ENCODE measurements at places on chromosomes 4 and X.

DNA sequence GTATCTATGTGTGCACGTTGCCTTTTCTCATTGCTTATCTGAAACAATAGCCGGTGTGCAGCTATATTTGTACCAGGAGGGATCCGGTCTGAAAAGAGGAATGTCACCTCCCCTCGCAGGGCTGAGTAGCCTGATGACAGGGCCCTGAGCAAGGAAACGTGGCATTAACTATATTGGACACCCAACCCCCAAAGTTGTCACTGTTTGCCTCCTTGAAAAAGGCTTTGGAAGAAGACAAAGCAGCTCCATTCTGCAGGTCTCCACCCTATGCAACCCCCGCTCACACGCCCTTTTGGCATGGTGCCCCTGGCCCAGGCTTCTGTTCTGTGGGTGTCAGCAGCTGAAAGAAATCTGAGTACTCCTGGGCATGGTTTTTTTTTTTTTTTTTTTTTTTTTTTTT is 8.2 kb downstream of the PRRG3 start:
- no peak for DNase-seq

GRCh38 chr4:149595500-149595899 is 220.1 kb downstream of the IQCM start:
- no peak for DNase-seq

DNA sequence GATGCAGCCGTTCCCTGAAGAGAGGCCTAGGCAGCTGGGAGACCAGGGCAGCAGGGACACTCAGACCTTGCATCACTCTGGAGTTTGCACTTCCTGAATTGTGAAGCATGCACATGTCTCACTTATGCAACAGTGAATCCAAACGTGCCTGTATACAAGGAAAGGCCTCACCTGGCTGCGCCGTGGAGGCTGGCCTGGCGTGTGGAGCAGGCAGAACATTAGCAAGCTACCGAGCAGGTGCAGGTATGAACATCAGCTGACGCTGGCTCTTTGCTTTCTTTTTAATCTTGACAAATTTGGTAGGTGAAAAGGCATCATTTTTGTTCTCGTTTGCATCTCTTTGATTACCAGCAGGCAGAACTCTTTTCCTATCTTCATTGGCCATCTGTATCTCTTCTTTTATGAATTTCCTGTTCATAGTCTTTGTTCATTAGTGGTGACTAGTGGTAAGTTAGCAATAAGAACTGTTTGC is 37.1 kb upstream of the IRAK1 start:
- DNase-seq = no peak

- DNase-seq = no peak
Observed at GRCh38 chr4:29289118-29289517, 1431.1 kb upstream of the PCDH7 start.

DNA sequence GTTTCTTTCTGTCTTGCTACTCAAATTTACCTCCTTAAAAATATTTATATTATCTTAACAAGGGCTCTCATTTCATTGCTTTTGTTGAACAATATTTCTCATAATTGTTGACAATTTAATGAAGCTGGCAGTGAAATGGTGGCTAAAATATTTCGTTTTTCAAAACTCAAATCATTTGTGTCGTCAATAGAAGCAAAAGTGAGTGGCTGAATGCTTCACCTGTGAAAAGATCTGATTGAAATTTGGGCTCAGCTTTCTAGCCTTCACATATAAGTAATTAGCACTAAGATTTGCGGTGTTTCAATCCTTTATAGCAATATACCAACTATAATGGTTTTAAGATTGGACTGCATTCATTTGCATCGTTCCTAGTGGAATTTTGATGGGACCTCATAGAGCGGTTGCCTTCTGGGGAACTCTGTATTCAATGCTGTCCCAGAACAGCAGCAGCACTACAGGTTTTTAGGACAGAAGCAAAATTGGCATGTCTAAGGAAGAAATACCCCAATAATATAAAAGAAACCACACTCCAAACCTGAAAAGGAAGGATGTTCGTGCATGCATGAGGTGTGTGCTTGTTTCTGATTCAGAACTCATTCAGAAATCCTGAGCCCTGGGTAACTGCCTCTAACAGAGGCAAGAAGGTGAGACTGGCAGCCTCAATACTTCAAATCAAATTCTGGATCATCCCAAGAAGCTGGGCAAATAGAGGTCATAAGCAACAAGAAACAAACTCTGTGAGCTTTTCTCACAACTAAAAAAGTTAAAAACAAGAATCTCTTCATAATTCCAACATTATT is 2.5 kb downstream of the CXCL1 start:
- DNase-seq = no peak

DNA sequence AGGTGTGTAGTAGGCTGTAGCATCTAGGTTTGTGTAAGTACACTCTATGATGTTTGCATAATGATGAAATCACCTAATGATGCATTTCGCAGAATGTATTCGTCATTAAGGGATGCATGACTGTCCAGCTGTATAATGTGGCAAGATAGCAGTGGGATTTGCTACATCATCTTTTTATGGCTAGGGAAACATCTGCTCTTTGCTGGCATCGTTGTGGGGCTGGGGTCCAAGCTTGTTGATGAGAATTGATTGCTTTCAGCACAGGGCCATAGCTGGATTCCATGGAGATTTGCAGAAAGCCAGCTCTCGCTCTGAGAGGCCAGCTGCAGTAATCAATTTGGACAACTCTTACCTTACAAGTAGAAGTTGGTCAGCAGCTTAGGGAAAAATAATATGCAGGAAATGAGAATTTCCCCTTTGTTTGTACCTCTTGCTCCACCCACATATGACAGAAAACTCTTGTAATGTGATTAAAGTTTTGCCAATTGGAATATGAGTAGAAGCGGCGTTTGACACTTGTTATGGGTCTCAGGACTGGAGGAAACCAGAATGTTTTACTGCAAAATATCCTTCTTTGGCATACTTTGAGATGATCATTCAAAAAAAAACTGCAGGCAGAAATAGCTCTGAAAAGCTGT is 310.5 kb downstream of the RAPGEF2 start:
- no peak for DNase-seq

DNA sequence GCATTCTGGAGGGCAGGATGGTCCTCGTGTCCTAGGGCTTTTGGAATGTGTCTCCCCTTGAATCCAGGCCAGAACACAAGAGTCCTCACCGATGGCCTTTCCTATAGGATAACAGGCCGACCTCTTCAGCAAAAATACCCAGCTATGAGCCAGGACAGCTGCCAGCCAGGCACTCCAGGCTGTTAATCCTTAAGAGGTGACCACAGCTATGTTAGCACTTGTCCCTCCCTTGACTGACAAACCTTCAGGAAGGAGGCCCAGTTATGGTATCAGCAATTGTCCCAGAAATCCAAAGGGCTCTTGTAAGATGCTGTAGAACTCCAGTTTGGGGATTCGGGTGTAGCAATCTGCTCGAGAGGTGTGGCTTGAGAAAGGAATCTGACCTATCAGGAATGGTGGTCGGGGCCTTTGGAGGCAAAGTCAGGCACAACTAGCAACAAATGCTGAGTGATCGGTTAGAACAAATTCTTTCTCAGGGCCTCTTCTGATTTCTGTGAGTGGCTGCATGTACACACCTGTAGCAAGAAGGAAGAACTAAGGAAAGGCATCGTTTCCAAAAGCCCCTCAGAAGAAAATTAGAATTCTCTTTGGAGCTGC is 54.6 kb downstream of the PTCHD1 start:
- no peak for DNase-seq

DNA sequence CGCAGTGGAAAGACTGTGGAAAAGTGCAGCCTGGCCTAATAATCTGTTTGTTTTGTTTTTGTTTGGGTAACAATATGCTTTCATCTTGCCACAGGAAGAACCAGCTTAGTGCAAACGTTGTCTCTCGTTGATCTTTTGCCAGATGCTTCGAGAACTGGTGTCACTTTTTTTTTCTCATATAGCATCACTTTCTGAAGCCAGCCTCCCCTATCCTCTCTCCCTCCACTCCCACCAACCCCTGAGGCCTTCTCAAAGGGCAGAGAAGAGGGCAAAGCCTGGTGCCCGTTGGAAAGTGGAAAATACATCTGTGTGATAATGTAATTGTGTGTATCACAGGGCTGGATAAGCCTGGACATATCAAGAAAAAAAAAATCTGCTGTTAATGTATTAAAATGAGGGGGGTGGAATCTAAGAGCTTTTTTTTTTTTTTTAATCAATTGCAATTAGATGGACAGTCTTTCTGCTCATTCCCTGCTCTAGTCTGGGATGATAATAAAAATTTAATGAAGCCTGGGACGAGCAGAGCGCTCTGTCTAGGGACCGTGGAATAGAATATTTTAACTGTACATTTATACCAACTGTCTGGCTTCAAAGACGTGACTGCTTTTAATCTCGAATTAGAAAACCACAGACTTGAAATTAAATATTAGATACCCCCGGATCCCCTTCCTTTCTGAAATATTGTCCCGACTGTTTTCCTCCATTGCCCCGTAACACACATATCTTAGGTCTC is 8.1 kb downstream of the POU4F2 start:
- no peak for DNase-seq

DNA sequence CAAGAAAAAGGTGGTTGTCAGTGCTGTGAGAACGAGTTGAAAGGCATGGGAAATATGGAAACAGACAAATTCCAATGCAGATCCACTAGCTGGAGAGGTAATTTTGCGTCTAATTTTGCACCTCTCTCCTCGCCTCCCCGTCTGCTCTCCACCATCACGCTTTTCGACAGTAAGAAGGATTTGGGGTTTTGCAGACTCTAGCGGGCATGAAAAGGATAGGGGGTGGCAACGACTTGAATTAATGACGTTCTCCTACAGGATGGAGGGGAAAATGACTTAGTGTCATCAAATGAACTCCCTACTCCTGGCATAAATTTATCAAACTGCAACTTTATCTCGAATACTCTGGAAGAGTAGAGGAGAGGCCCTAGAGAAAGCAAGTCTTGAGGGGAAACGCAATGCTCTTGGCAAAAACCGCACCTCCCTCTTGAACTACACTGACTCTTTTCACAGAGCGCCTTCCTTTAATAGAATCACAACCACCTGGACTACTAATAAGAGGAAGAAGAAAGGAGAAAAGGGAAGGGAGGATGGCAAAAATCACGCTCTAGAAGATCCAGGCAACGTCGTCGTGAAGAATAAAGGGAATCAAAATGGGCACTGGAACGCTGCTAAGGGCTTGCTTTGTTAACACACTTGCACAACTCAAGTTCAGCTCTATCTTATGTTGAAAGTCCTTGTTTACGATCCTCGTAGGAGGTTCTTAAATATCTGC is 871 bp upstream of the SLITRK2 start:
- no peak for DNase-seq

- DNase-seq = no peak
Observed at GRCh38 chrX:45719751-45720501, 519.2 kb upstream of the DIPK2B start.

DNA sequence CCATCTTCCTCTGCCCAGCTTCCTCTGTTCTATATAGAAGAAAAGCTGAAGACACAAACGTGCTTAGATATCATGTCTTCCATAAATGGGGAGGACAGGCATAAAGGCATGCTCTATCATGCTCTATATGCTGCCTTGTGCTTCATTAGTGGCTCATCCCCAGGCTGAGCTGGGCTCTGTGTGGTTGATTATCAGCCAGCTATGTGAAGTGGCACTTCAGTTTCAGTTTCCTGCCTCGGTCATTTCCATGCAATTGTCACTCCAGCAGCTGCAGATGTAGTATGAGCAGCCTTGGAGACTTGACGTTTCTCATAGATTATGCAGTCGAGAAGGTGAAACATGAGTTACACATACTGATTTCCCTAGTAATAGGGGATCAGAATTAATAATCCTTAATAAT is 106.2 kb downstream of the SYTL5 start:
- DNase-seq = no peak

DNA sequence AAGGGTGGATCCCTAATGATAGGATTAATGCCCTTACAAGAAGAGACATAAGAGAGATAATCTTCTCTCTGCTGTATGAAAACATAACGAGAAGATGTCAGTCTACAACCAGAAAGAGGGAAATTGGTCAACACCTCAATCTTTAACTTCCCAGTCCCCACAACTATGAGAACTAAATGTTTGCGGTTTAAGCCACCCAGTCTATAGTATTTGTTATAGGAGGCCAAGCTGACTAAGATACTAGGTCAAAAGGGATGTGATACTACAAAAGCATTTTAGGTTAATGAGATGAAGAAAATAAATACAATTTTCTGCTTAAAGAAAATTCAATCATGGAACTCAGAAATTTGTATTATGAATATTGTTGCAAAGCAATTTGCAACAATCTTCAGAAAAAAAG is 55.4 kb upstream of the LHFPL1 start:
- DNase-seq = no peak

DNA sequence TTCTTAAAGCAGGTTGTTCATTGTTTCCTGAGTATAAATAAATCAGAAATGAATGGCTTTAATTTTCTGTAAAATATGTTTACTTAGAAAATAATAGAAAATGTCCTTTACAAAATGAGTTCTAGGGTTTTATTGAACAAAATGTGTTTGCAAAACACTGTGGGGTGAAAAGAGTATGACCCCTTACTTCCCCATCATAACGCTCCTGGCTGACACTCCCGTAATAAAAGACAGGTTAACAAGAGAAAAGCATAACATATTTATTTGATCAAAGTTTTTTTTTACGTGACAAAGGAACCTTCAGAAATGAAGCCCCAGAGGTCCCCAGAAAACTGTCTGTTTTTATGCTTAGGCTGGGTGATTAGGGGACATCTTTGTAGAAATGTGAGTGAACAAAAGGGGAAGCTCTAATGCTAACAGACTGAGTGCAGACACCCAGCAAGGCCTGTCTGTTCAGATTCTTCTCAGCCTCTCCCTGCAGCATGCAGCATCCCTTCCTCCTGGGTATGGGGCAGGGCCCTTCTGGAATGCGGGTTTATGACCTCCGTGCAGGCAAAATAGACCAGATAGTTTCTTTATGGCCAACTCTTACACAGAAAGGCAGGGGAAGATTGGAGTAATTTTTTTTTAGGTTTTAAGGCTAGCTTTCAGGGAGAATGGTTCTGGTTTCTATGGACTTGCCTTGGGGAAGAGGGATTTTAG is 26.1 kb downstream of the ZFP42 start:
- DNase-seq = no peak

DNA sequence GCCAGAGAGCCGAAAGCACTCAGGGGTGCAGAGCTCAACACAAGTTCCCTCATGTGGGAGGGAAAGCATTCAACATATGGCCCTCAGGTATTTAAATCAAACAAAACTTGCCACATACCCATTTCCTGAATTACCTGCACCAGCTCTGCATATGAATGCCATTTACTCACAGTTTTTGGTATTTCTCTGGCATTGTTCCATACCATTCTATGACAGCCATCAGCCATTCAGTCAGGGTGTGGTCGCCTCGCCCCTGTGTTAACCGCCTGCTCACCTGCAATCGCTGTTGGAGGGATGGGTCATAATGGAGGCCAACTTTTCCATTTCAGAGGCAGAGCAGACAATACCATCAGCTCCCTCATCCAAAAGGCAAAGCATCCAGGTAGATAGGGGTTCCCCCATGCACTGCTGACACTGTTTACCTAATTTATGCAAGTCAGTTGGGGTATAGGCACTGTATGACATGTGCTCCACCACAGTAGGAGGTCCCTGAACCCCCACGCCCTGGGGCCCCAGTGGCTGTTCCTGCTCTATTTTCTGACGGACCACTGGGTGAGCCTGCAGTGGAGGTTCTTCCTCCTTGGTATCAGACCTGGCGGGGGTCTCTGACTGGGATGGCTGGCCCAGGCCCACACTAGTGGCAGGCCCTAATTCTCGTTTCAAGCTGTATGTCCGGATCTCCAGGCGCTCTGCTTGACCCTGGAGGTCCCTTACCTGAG is 227.1 kb downstream of the ADGRL3 start:
- DNase-seq = no peak

Data from mesothelial cell of epicardium (in vitro differentiated cells).